ENCODE measurements at places on chromosomes 7 and 10. TPM values are rescaled to one million over a fixed set of nuclear protein-coding genes. Genes with fewer than 3 reads are reported as not detected.

VPS37D gene
- not detected for polyA plus RNA-seq

- DNase-seq: no peak
These were observed 47.6 kb downstream of the UNC5B start for GRCh38 chr10:71259815-71260501.

- DNase-seq: no peak
These were observed 25.3 kb downstream of the PFKFB3 start for GRCh38 chr10:6228010-6228511.

- DNase-seq: no peak
These were observed 196.8 kb downstream of the PPP1R3A start for GRCh38 chr7:113722006-113722405.

RNF32 gene
- polyA plus RNA-seq: 1.3 TPM

HPSE2 gene
- polyA plus RNA-seq: not detected

DNA sequence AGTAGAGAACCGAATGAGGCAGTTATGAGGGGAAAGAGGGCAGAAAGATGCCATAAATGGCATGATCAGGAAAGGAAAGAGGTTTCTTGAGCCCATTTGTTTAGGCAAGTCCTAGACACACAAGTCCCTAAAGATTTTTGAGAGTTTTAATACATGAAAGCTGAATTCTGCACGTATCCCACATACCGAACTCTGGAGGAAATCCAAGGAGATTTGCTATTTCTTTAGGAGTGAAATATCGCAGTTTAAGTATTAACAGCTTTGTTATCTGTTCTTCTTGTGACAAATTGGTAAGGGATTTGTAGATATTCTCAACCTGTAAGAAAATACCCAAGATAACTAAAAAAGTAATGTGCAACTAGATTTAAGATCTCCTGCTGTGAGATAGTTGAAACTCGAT is 23.7 kb upstream of the CUBN start:
- DNase-seq: no peak

GRCh38 chr7:110856704-110857103 is 234.2 kb upstream of the LRRN3 start:
- DNase-seq: no peak

- no peak for DNase-seq
These were observed 81.9 kb downstream of the BMPER start for GRCh38 chr7:33986951-33987947.

DNA sequence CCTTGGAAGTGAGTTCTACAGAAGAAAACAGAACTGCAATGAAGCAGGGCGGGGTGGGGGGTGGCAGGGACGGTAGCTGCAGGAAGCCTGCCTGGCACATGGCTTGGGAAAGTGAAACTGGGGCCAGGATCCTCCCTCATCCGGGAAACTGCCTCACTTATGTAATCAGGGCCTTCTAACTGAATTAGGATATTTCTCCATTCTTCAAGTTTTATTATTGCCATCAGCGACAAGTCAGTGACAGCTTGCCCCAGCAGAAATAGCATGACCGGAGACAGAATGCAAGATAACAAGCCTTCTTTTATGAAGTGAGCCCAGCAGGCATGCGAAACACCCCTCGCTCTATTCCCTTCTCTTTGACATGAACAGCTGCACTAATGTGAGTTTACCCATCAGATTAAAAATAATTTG is 77.5 kb upstream of the CACUL1 start:
- DNase-seq: no peak

SLC13A1 gene
- not detected for polyA plus RNA-seq
